Naive B cell (primary cell): ENCODE measurements at places on chromosomes 3 and 15. TPM values are rescaled to one million over a fixed set of nuclear protein-coding genes. Genes with fewer than 3 reads are reported as not detected.

MCTP2 gene
- 15.6 TPM for polyA plus RNA-seq

SPINT1 gene
- polyA plus RNA-seq, result 3.8 TPM

C3orf49 gene
- not detected for polyA plus RNA-seq

NAALADL2 gene
- polyA plus RNA-seq, result not detected

MCF2L2 gene
- polyA plus RNA-seq, result not detected

TRH gene
- polyA plus RNA-seq, result not detected

C2CD4A gene
- polyA plus RNA-seq, result not detected

OSTN gene
- polyA plus RNA-seq, result not detected

DNAH12 gene
- polyA plus RNA-seq, result not detected

MYEF2 gene
- polyA plus RNA-seq, result 3.5 TPM

MED12L gene
- not detected for polyA plus RNA-seq

C3orf80 gene
- polyA plus RNA-seq, result not detected

RTF1 gene
- 26.4 TPM for polyA plus RNA-seq

CADM2 gene
- polyA plus RNA-seq, result not detected

SLC24A5 gene
- not detected for polyA plus RNA-seq

MEX3B gene
- polyA plus RNA-seq, result not detected

LPCAT4 gene
- 6.4 TPM for polyA plus RNA-seq

GOLGA6B gene
- polyA plus RNA-seq, result not detected

KLHL6 gene
- 16.1 TPM for polyA plus RNA-seq

CNTN4 gene
- polyA plus RNA-seq, result not detected

ECE2 gene
- not detected for polyA plus RNA-seq

PLXNA1 gene
- 0.28 TPM for polyA plus RNA-seq

COL8A1 gene
- polyA plus RNA-seq, result not detected

ZNF860 gene
- 12.0 TPM for polyA plus RNA-seq

MORC1 gene
- not detected for polyA plus RNA-seq

PLA2G4F gene
- not detected for polyA plus RNA-seq

CHDH gene
- polyA plus RNA-seq, result not detected

KNG1 gene
- polyA plus RNA-seq, result not detected

SPRED1 gene
- polyA plus RNA-seq, result 0.17 TPM

FBN1 gene
- polyA plus RNA-seq, result not detected

TAGLN3 gene
- not detected for polyA plus RNA-seq

HHATL gene
- polyA plus RNA-seq, result not detected

HIGD2B gene
- polyA plus RNA-seq, result 0.27 TPM

GPR87 gene
- polyA plus RNA-seq, result not detected

CISH gene
- polyA plus RNA-seq, result 1.3 TPM

GOLGA8N gene
- polyA plus RNA-seq, result not detected

LRTM1 gene
- not detected for polyA plus RNA-seq

MEIS2 gene
- not detected for polyA plus RNA-seq

CLEC3B gene
- polyA plus RNA-seq, result not detected
